ENCODE measurements at places on chromosomes 7 and 10. TPM values are rescaled to one million over a fixed set of nuclear protein-coding genes. Genes with fewer than 3 reads are reported as not detected.

GRCh38 chr7:151968357-151968756 lies 12.1 kb downstream of the GALNTL5 start:
- peak; percentile 42 for DNase-seq

DNA sequence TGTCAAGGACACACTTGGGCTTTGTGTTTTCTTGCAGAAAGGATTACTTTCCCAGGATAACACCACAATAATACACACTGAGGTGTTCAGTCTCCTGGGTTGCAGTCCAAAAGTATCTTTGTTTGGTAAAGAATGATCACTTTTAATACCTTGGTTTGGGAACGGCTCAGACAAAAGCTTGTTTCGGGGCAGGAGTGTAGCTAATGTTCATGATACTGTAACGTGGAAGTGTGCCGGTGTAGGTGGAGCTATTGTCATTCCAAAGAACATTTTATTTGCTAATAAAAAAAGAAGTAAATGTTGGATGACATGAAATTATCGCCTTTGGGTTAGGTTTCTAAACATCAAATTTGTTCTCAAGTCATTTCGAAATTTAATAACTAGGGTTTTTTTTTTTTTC lies 1.2 kb downstream of the EIF4H start:
- DNase-seq: no peak

DNA sequence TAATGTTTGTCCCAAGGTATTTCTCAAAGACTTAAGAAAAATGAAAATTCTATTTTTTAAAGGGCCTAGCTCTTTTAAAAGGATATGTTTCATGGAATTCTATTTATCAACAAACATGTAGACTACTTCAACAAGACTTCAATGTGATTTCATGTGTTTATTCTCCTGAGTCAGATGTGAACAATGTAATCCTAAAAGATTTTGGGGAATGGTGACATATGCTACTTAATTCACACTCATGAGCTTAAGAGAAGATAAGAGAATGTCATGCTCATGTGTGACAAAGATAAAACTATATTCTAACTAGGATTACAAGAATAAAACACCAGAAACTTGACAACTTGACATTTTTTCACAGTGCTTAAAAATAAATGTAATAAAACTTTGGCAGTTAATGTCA lies 127.5 kb downstream of the TES start:
- DNase-seq: no peak

DNA sequence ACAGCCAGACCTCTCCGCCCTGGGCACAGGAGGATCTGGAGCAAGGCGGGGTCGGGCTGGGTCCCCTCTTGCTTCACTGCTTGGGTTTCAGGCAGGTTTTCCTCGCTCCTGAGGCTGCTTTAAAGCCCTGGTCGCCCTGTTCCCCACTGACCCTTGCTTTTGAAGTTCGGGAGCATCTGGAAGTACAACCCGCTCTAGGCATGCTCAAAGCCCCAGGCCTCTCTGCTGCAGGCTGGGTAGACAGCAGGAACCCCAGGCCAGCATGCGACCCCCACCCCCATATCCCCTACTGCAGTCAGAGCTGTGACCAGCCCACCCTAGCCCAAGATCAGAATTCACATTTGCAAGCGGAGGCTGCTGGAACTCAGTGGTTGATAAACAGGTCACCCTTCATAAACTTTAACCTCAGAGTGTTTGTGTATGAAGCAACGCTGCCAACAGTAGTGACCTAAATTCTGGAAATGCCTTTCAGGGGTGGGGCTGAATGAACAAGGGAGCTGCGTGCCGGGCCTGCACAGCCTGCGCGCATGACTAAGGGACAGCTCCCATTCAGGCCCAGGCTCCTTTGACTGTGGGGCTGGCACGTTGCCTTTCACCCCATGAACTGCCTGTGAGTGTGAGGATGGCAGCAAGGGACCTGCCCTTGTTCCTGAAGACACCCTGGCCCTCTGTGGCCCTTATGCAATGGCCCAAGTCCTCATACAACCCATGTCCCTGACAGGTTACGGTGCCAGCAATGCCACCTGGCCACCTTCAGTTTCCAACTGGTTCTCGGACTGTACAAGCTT lies 52.5 kb downstream of the PROSER2 start:
- DNase-seq: peak; percentile 86

DNA sequence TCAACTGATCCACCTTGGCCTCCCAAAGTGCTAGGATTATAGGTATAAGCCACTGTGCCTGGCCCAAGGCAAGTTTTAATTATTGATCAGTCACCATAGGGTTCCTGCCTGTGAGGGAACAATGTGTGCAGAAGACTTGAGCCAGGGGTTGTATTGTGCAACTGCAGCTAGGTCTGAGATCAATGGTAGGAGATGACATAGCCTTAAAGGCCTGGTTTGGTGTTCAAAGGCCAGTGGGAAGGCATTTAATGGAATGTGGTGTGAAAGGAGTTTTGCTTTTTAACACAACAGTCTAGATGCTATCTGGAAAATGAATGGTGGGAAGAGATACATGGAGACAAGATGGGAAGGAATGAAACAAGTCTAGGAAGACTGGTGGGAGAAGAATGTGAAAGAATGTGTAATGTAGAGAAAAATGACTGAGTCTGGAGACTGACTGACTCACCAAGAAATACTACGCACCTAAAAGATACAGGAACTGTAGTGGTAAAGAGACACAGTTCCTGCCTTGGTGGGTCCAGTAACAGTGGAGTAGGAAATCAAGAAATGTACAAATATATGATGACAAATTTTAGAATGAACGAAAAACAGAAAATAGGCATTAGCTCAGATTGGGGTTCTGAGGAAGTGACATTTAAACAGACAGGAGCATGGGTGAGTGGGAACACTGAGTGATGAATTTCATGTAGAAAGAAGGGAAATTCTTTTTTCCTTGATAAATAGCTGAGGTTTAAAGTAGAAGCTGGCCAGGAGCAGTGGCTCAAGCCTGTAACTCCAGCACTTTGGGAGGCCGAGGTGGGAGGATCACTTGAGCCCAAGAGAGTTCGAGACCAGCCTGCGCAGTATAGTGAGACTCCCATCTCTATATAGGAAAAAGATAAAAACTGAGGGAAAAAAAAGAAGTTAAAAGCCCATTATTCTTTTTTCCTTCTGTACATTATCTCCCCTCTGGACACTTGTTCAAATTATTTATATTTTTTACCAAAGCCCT lies 9.4 kb downstream of the HNRNPF start:
- no peak for DNase-seq

DNA sequence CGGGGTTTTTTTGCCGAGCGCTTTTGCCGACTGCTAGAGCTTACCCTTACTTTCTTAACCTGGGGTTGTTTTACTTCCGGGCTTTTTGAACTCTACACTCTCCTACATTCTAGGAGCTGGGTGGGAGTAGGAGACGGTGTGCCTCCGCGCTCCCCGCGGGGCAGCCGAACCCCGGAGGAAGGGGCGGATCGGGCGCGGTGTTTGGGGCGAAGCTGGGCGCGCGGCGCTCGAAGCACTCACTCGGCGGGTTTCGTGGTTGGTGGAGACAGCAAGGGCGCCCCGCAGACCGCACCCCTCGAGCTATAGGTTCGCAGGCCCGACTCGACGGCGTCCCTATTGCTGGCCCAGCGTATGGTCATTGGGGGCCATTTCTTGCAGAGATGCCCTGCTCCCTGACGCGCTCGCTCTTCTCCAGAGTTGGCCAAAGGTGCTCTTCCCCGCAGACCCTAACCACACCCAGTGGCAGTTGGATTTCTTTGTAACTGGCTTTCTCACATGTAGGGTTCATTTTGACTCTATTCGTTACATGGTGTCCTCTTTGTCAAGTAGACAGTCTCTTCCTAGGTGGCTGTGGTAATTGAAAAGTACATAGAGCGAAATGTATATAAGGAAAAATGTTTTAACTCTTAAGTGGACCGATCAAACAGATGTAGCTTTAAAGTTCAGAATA lies 364 bp downstream of the ZNF518A start:
- DNase-seq: peak; percentile 78

DNA sequence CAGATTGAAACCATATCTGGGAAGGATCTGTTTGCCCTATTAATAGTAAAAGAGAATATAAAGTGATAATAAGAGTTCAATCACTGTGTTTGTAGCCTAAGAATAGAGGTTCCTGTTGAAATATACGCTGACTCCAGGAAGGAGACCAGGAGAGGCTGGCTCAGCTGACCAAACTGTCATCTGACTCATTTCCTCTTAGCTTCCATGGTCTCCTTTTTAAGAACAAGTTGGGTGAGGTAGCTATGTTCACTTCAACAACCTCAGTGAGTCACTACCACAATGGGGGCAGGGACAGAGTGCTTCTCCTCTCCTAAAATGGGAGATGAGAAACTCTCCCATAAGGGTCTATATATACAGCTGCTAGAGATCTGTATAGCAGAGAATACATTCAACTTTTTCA lies 543.3 kb downstream of the CALN1 start:
- DNase-seq: no peak

GRCh38 chr7:727104-727805 lies at the start of gene PRKAR1B:
Gene PRKAR1B, minus strand, starts transcription at chr7:727281. Its CDS starts 15,776 bp downstream, at chr7:711505.
- DNase-seq: peak; percentile 47

GRCh38 chr10:120984221-120984620 lies 133.1 kb downstream of the WDR11 start:
- DNase-seq: no peak

- DNase-seq: no peak
Observed at GRCh38 chr7:97020996-97021746, 3.5 kb downstream of the DLX5 start.

- no peak for DNase-seq
Observed at GRCh38 chr10:113576852-113577251, 24.0 kb downstream of the HABP2 start.

GRCh38 chr10:98038288-98038687 lies 7.9 kb upstream of the CRTAC1 start:
- DNase-seq: no peak

- DNase-seq: no peak
Observed at GRCh38 chr10:7580520-7580919, 86.2 kb downstream of the ITIH5 start.

GRCh38 chr7:75967487-75967997 lies 26.9 kb downstream of the TMEM120A start:
- DNase-seq: peak; percentile 53

- no peak for DNase-seq
Observed at GRCh38 chr10:34102893-34103506, 712.1 kb downstream of the PARD3 start.

DNA sequence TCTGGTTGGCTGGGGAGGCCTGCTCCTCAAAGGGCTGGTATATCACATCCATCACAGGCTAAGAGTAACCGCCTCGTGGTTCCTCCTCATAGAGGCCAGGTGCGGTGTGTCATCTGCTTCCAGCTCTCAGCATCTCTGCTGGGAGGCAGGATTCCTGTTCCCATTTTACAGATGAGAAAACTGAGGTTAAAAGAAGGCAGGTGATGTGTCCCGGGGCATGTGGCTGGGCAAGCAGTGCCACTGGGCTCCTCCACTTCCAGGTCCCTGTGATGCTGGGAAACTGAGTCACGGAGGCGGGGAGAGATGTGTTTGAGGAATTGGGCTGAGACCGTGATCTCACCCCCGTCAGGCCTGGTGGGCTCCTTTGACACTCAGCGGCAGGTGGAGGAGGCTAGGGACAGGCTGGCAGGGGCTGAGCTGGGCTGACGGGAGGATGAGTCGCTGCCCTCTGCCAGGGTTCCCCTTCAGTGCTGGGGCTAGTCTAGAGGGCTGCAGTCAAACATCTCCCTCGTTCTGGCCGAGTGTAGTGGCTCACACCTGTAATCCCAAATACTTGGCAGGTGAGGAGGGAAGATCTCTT lies 9.4 kb downstream of the ARPC1B start:
- DNase-seq: peak; percentile 19

DNA sequence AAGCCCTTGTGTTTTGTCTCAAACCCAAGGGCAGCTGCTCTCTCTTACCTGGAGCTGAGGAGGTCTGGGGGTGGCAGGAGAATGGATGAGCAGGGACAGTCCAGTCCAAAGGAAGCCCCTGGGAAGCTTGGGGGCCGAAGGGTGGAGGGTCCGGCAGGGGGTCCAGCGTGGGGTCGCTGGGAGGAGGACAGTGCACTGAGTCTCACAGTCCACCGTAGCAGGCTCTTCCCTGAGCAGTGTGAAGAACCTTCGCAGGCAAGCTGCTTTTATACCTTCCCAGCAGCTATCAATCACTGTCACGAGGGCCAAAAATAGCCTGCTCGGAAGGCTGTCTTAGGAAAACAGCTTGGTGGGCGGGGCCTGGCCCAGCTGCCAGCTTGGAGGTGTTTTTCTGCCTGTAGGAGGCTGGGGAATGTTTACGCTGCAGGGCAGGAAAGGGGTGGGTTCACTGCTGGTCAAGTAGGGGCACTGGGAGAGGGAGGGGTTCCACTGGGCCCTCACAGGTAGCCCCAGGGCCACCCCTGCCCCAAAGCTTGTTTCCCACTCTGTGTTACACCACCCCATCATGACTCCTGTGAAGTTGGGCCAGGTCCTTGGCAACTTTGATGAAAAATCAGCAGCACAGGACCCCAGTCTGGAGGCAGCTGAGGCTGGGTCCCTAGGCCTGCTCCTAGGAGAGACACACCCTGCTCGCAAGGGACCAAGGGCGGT lies at the start of gene DEPP1:
Gene DEPP1 (minus strand): TSS at position 240 of the 711 bp plus-strand sequence. CDS start 779 bp downstream, outside the sequence.
- peak; percentile 95 for DNase-seq

- no peak for DNase-seq
Observed at GRCh38 chr7:4531236-4531635, 150.9 kb upstream of the FOXK1 start.

Gene SPAM1
- total RNA-seq: not detected

Gene MMRN2
- 31.3 TPM for total RNA-seq

Gene TFAM
- 33.2 TPM for total RNA-seq

Gene OR2A12
- total RNA-seq: not detected

Data from left ventricle myocardium superior (tissue), 1 donor.